ENCODE measurements at places on chromosomes 5 and 9.

- DNase-seq, result no peak
These were observed 129.4 kb downstream of the AOPEP start for GRCh38 chr9:94855903-94856302.

DNA sequence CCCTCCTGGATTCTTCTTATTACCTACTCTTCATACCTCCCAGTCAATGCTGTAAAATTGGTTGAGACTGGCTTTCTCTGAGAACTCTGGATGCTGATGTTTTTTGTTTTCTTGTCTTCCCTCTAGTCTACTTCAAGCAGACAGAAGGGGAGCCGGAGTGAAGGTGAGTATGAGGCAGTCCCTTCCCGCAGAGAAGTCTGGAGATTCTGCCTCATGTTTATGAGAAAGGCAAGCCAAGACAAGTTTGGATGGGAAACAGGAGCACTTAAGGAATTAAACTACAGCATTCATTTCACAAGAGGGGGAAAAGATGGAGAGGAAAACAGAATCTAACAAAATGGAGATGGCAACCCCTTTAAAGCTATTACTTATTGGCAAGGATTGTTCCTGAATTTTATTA lies 246.1 kb downstream of the TRIM32 start:
- DNase-seq, result no peak

- no peak for DNase-seq
These were observed 303.6 kb upstream of the MSX2 start for GRCh38 chr5:174420651-174421407.

DNA sequence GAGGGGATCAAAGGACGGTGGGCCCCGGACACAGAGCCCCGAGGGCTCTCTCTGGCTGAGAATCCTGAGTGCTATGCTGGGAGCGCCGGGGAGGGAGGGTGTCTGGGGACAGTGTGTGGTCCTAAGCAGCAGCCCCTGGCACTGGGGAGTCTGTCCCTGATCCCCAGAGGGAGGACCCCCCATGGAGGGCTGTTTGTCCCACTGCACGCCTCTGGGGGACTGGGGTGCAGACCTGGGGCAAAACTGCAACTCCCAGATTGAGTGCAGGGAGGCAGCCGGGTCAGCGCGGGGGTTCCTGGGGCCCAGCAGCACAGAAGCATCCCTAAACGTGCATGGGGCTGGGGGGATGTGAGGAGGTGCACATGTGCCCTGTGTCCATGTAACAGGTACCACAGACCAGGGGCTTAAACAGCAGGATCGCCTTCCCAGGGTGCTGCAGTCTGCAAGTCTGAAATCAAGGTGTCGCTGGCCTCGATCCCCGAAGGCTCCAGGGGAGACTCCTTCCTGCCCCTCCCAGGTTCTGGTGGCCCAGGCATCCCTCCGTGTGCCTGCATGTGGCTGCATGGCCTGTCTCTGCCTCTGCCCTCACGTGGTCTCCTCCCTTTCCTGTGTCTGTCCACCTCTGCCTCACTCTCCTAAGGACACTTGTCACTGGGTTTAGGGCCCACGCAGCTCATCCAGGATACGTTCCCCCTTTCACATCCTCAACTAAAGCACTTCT lies 35.9 kb upstream of the IRX4 start:
- no peak for DNase-seq

DNA sequence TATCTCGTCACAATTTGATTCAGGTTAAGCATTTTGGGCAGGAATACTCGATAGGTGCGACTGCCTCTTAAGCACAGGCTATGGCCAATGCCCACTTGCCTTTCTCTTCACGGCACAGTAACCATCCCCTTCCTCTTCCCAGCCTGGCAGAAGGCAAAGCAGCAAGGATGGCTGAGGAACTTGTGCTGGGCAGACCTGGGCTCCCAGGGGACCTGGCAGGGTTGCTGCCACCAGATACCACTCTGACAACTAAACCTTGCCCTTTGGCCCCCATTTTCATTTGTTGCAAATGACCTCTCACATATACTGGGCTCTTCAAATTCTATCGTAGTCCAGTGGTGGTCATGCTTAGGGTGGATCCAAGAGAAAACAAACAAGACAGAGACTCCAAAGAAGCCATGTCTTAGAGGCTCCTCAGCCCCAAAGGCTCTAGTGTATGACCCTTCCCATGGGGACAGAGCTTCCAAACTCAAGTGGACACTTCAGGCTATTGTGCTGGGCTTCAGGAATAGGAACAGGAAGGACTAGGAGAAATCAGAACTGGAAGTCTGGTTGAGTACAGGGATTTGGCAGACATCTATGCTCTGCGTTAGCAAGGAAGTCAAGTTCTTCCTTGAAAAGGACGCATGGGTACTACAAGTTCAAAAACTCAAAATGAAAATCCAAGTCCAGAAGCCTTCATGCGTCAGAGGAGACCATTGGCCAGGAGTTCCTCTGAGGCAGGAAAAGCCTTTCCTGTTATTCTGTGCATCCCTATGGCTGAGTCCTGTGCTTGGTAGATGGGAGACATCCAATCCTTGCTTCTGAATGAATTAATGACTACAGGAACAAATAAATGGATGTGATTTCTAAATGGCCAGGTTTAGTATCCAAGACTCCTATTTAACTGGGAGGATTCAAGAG lies 64.6 kb upstream of the PLPP1 start:
- no peak for DNase-seq

- DNase-seq, result no peak
These were observed 226.0 kb upstream of the DMAC1 start for GRCh38 chr9:8025551-8025950.

GRCh38 chr5:180340856-180341255 lies 12.3 kb downstream of the GFPT2 start:
- no peak for DNase-seq

- DNase-seq, result no peak
These were observed 27.3 kb downstream of the PROP1 start for GRCh38 chr5:177968661-177969211.

DNA sequence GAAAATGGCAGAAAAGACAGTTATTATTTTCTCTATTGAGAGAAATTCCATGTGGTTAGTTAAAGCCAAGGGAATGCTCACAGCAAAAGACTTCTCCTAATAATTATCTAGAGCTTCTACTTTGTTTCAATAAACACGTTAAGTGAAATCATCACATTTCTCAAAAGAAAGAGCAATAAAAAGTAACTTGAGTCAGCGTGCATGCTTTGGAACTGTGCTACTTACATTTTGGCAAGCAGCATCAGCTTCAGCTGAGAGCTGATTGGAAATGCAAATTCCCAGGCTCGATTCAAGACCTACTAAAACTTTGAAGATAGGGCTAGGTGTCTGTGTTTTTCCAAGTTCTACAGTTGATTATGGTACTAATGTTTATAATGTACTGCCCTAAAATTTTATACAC lies 132.1 kb downstream of the CDH18 start:
- peak; percentile 13 for DNase-seq

GRCh38 chr9:80605793-80606192 lies 1034.0 kb downstream of the TLE4 start:
- no peak for DNase-seq

DNA sequence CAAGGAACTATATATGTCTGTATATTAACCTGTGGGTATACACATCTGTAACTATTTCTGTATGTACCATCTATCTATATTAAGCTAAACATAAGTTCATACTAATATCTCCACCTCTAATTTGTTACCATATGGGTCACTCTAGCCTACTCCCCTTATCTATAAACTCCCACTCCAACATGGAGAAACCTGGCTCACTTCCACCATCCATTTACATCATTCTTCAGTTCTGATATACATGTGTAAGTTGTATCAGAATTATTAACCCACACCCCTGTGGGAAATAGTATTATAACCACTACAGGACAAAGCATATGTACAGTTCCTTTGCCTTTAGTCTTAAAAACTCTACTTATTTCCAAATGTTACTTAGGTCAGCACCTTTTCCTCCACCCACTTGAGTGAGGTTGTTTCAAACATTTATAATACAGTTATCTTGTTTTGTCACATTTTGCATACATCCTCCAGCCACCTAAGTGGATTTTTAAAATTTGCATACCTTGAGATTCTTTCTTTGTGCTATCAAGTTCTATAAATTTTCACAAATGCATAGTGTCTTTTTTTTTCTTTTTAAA lies 10.6 kb downstream of the NDFIP1 start:
- DNase-seq, result no peak

DNA sequence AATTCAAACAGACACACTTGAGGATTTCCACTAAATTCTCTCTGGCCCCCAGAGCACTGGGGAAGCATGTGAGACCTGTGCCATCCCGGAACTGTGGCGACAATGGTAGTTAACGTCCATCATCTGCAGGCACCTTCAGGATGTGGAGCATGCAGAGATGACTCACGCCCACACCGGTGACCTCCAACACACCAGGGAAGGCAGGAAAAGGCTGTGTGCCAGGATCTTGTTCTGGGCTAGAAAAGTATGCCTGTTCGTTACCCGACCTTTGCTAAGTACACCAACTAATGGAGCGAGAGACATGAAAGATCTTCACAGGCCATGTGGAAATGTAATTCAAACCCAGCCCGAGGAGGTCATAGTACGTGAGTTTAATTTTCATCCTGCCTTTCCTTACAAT lies 208.8 kb downstream of the MELK start:
- DNase-seq, result no peak

DNA sequence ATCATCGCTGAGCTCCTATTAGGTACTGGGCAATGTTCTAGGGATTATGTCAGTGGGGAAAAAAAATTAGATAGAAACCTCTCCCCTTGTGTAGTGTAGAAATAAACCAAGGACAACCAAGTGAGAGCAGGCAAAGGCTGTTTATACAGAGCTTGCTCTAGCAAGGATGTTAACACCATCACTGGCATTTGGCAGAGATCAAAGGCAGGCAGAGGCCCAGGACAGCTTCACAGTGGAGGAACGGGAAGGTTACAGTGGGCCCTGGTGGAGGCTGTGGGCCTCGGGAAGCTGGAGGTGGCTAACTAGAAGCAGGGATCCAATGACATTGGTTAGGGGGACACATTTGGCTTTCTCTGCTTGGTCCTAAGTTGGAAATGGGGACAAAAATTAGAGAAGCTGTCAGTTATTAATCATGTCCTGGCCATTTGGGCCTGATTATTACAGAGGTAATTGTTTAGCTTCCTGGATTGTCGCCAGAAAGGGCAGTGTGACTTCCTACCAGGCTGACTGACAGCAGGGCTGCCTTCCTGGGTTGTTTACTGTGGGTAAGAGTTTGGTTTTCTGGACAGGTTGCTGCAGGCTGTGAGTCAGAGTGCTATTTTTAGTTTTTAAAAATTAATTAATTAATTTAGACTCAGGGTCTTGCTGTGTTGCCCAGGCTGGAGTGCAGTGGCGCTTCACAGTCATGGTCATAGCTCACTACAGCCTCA lies 259.3 kb downstream of the ROR2 start:
- no peak for DNase-seq

DNA sequence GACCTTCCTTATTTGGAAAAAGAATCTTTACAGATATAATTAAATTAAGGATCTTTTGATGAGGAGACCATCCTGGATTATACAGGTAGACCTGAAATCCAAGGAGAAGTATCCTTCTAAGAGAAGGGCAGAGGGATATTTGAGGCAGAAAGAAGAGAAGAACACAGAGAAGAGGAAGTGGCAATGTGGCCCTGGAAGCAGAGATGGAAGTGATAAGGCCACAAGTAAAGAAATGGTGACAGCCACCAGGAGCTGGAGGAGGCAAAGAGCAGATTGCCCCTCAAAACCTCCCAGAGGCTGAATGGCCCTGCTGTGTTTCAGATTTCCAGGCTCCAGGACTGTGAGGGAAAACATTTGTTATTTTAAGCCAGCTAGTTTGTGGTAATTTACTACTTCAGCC lies 93.0 kb upstream of the ANKRD55 start:
- no peak for DNase-seq

- no peak for DNase-seq
These were observed 85.8 kb downstream of the FGF1 start for GRCh38 chr5:142600092-142600491.

GRCh38 chr9:4596165-4596922 lies 65.8 kb upstream of the PLPP6 start:
- no peak for DNase-seq

DNA sequence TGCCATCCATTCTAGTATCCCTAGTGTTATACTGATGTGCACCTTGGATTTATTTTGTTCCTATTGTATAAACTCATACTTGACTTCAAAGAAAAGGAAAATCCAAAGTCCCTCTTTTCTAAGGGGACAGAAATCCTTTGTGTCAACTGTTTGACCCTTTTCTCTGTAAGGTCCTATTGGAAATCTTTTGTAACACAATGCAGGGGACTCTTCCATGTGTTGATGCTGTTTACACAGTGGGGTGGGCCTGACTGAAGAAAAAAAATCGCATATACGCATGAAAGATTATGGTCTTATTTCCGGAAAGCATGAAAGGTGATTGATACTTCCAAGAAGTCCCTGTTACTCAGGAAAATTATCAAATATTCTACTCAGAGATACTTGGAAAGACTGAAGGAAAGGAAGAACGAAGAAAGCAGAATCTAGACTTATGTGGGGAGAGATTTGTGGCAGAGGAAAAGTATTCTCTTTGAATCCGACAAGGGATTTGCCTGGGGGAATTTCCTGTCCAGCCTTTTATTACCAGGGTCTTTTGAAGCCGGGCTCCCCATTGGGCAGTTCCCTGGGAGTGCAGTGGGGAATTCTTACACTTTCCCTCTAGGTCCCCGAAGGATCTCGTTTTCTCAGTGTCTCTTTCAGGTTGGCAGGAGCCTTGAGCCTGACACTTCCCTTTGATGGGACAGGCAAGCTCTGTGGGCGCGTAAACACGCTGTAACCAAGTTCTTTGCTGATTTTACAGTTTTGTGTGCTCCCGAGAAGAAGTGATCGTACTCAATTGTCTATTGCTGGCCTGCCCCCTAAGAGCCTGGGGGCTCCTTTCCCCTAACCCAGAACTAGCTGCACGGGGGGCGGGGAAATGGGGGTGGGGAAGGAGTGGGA lies 779 bp upstream of the VCAN start:
- DNase-seq, result no peak

GRCh38 chr5:152142840-152143469 lies 218.3 kb upstream of the GLRA1 start:
- peak; percentile 12 for DNase-seq

DNA sequence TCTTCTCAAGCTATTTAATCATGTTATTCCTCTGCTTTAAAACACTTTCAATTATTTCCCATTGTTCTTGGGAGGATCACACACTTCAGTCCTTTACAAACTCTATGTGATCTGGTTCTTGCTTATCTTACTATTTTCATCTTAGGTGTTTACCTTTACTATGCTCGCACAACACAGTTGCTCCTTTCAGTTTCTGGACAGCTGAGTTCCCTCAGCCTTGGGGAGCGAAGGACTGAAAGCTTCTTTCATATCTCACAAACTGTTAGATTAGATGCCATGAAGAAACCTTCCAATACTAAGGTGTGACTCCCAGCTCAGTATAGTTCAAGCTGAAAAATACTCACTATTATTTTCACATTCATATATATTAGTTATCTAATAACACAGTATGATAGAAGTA lies 117.9 kb downstream of the CDC42SE2 start:
- DNase-seq, result no peak

GRCh38 chr5:33690374-33691135 lies 201.2 kb downstream of the ADAMTS12 start:
- peak; percentile 94 for DNase-seq

DNA sequence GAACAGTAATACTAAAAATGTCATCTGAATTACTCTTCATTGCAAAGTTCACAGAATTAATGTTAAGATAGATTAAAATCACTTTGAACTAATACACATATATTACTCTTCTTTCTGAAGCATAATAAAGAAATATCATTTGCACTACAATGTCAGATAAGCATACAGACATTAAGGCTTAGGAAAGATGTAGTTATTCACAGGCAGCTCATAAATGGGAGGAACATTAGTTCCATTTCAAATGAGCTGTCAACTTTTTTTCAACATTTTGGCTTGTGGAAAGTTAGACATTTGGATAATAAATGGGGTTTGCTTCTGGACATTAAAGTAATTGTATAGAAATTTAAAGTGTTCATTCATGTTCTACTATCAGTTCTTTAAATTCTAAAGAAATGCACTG lies 6.3 kb downstream of the FGF10 start:
- no peak for DNase-seq
